ENCODE measurements at places on chromosomes 13 and 19. TPM values are rescaled to one million over a fixed set of nuclear protein-coding genes. Genes with fewer than 3 reads are reported as not detected.

- DNase-seq, result peak; percentile 70
Measured at GRCh38 chr13:23510979-23511735, 59.1 kb upstream of the TNFRSF19 start.

DNA sequence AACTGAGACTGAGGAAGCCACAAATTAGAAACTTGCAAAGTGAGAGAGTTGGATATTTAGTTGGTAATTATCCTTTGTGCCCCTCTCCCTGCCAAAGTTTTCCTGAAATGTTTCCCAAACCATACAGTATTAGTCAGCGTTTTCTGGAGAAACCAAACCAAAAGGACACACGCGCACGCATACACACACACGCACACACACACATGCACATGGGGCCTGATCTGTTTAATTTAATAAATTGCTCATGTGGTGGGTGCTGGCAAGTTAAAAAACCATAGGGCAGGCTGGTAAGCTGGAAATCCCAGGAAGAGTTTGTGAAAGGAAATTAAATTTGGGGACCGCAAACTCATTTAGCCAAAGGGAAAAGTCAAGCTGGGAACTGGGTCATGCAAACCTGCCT lies 11.7 kb upstream of the CYSLTR2 start:
- no peak for DNase-seq

DNA sequence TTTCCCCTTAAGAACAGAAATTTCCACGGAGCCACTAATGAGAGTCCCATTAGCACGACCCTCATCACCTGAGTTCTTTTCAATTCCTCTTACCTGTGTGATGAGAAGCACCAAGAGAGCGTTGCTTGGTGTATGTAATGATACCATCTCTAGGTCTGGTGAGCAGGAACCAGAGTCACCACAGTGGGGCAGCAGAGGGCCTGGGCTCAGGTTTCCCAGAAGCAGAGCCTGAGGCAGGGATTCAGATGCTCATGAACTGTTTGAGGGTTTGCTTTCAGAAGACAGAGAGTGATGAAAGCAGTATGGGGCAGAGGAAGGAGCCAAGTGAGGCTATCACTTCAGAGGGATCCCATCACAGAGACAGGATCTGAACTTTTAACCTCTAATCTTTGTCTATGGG lies 3.1 kb upstream of the PTPRH start:
- DNase-seq, result no peak

DNA sequence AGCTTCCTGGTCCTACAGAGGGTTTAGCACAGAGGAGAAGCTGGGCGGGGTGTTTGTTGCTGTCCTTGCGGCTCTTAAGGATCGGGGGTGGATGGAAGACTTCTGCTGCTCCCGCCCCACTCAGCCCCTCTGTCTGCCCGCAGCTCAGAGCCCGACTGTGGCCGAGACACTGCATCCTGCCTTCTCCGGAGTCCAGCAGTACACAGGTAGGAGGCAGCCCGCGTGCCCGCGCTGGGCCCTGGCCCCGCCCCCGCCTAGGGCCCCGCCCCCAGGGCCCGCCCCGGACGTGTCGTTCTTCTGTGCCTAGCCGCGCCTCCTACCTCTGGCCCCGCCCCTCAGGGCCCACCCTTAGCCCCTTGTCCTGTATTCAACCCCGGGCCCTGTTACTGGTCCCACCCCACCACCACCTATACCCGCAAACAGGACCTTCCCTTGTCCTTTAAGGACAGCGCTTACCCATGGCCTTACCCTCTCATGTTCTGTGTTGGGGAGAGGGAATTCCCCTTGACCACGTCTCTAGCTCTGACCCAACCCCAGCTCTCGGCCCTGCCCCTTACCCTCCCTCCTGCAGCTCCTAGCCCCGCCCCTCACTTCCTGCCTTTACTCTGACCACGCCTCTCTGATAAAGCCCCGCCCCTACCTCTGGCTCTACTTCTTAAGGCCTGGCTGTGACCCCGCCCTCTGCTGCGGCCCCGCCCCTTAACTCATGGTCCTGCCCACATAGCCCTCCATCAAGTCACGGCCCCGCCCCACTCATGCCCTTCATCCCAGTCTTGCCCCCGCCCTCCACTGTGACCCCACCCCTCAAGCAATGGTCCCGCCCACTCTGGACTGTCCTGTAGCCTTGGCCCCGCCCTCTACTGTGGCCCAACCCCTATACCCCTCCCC lies 60.5 kb downstream of the CELF5 start:
- DNase-seq, result peak; percentile 25

- peak; percentile 97 for DNase-seq
Measured at GRCh38 chr19:55632463-55632834, 8.1 kb upstream of the ZNF784 start.

GRCh38 chr13:80858131-80858530 lies 517.2 kb upstream of the SPRY2 start:
- no peak for DNase-seq

GRCh38 chr19:47886010-47886559 lies at the start of gene SULT2A1:
Gene SULT2A1 (minus strand): TSS chr19:47886315. CDS start chr19:47886257, 58 bp downstream.
- no peak for DNase-seq

Gene ZNF565
- 6.3 TPM for total RNA-seq

Gene TMEM86B
- total RNA-seq, result 1.3 TPM

Data from fibroblast of lung (primary cell).